ENCODE measurements at places on chromosomes 13 and 19.

DNA sequence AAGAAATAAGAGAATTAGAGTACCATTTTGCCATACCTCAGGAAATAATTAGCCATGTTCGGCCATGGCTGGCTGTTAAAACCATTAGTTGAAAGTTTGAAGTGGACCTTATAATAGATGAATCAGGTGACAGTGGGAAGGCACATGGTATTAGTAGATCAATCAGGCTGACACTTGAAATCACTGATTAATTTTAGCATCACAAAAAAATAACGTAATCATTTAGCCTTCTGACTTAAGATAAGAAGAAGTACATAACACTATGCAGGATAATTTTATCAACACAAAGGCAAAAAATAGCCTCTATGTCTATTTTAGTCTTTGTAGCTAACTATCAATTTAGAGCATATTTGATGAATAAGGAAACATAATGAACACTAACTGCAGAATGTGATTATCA is 615.5 kb downstream of the PCDH17 start:
- DNase-seq = no peak

DNA sequence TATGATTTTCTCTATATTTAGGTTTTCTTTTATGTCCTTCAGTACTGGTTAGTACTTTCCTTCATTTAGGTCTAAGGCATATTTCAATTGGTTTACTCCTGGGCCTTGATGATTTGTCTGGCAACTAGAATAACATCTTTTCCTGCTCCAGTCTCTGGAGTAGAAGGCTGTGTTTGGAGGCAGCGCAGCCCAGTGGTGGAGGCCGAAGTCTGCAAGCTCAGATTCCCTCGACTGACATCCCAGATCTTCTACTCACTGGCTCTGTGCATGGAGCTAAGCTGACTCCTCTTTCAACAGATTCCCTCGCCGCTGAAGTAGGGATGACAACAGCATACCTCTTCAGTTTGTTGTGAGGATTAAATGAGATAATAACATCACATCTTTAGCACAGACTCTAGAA is 141.0 kb downstream of the RAP2A start:
- DNase-seq = no peak

DNA sequence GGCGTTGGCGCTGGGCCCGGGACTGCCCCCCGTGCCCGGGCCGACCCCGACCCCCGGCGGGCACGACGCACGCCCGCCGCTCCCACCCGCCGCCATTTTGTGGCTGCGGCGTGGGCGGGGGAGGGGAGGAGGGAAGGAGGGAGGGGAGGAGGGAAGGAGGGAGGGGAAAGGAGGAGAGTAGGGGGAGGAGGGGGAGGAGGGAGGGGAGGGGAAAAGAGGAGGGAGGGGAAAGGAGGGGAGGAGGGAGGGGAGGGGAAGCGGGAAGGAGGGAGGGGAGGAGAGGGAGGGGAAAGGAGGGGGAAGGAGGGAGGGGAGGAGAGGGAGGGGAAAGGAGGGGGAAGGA is at the start of gene BTBD2:
BTBD2 (minus strand) TSS at position 107 of the 343 bp plus-strand sequence; CDS start at position 96, 11 bp downstream.
- peak; percentile 41 for DNase-seq

GRCh38 chr19:21841488-21842097 is 5.6 kb upstream of the ZNF43 start:
- DNase-seq = no peak

DNA sequence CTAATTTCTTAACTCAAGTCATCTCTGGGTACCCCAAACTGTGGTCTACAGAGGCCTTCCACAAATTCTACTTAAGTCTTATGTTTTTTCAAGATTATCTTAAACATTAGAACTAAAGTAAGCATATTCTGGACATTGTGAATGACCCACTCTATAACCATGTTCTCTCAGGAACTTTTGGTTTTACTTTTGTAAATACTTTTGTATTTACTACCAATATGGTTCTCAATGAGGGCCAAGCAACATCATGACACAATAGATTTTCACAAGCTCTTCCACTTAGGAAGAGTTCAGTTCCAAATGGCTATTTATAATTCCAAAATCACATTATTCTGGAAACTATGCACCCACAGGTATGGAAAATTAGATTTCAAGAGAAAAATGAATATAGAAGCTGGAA is 10.8 kb downstream of the DIAPH3 start:
- no peak for DNase-seq

- DNase-seq = no peak
Measured at GRCh38 chr13:74027161-74027779, 106.9 kb downstream of the KLF12 start.

DNA sequence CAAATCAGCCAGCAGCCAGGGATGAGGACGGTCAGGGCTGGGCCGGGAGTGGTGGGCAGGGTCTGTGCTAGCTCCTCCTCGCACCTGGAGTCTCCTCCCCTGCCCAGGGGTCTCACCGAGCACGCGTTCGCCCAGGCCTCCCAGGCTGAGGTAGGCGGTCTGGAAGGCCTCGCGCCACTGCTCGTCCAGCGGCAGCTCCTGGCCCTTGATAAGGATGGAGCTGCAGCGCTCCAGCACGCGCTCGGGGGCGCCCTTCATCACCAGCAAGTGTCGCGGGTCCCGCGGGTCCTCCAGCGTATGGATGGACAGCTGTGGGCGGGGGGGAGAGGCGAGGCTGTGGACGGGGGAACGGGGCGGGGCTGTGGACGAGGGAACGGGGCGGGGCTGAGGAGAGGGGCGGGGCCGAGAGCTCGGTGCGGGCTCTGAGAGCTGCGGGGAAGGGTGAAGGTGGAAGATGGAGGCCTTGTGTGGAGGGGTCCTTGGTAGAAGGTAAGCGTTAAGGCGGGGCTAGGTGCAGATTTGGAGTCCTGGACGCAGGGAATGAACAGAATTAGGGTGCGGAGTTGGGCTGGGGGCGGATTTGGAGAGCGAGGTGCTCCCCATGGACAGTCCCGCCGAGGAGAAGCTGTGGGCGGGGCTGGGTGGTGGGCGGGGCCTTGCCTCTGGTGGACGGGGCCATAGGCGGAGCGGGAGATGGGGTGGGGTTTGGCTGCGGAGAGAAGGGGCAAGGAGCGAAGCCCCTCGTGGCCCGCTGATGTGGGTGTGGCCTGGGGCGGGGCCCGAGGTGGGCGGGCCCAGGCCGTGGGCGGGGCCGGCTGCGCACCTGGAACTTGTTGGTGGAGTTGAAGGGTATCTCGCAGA is 5.7 kb downstream of the ATP4A start:
- DNase-seq = no peak

- peak; percentile 98 for DNase-seq
Measured at GRCh38 chr19:13986348-13986904, 19.7 kb downstream of the RFX1 start.

DNA sequence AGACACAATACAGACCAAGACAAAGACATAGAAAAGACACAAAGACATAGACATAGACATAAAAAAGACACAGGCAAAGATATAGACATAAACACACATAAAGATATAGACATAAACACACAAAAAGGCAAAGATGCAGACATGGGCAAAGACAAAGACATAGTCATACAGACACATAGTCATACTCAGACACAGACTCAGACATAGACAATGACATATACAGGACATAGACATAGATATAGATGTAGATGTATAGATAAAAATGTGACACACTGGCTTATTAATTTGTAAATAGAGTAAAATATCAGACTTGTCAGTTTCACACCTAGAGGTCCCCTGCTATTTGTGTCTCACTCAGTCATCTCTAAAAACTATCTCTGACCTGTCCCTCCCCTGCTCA is 42.8 kb downstream of the OR10H4 start:
- no peak for DNase-seq

DNA sequence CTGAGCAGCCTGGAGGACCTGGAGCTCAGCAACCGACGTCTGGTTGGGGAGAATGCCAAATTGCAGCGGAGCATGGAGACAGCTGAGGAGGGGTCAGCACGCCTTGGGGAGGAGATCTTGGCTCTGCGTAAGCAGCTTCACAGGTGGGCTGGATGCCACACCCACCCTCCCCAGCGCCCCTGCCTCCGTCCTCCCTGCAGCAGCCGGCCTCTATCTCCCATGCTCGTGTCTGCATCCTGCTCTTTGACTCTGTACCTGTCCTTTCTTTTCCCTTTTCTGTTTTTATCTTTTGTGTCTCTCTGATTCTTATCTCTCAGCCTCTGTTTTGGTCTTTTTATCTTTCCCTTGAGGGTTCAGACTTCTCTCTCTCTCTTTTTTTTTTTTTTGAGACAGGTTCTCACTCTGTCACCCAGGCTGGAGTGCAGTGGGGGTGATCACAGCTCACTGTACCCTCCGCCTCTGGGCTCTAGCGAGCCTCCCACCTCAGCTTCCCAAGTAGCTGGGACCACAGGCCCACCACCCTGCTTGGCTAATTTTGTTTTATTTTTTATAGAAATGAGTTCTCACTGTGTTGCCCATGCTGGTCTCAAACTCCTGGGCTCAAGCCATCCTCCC is 10.1 kb downstream of the KASH5 start:
- no peak for DNase-seq

DNA sequence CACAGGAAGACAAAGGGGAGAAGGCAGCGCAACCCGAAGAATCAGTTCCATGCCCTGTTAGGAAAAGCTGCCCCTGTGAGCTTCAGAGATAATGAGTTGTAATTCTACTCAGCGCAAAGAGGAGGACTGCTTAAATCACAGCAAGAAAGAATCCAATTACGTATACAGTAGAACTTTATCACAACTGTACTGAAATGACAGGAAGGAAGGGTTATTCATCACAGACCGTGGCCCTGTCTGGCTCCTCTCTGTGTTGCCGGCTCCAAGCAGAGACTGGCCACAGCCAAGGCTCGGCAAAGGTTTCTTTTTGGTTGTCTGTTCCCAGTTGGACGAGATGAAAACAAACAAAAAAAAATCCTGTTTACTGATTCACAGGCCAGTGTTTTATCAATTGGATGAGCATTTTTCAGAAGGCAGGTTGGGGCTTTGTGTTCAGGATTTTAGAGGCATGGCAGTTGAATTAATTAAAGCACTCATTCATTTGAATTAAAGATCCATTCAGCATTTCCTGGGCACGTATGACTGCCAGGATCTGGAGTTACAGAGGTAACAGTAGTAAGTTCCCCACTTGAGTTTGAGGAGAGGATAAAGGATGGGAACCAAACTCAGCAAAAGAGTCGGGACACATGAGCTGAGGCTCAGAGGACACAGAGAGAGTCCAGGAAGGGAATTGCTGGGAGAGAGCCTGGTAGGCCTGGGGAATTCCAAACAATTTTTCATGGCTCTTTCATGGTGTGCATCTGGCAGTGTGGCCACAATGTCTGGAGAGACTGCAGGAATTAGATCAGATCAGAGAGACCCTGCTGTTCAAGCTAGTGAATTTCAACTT is 341.0 kb downstream of the DNAJC15 start:
- no peak for DNase-seq

DNA sequence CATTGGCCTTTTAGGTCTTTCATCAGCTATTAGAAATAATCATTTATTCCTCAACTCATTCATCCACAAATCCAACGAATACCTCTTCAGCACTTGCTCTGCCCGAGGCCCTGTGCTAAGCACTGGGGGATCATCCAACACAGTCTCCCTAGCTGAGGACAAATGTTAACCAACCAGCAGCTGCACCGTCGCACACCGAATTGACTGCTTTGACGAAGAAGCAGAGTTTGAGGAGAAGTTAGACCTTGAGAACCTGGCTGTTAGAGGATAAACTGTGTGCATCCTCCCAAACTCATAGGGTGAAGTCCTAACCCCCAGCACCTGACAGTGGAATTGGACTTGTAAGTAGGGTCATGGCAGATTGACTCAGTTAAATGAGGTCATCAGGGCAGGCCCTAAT is 170.9 kb downstream of the USP12 start:
- no peak for DNase-seq

- DNase-seq = no peak
Measured at GRCh38 chr13:49791711-49792549, 552 bp downstream of the KPNA3 start.

Measured in stimulated activated CD8-positive, alpha-beta memory T cell treated with anti-CD3 and anti-CD28 coated beads, Interleukin-2, amount 100 ng/mL, for 1 hour (primary cell).